ENCODE measurements at places on chromosomes 11 and 22. TPM values are rescaled to one million over a fixed set of nuclear protein-coding genes. Genes with fewer than 3 reads are reported as not detected.
A peak's percentile ranks its signal among the peaks of the same experiment; 100 is the strongest.

The VPREB1 gene
- not detected for total RNA-seq

GRCh38 chr22:21646608-21647590 is 4.8 kb downstream of the SDF2L1 start:
- H3K36me3 ChIP-seq, result peaks cover 10% of the 10 kb centered on the region
- no peak overlapping the region for H3K4me3 ChIP-seq
- H3K4me1 ChIP-seq, result peaks cover 18% of the 10 kb centered on the region
- H3K27me3 ChIP-seq, result no peaks in the 10 kb centered on the region
- peak; percentile 60 for DNase-seq

GRCh38 chr11:45580399-45580798 is 85.0 kb downstream of the CHST1 start:
- no peaks in the 10 kb centered on the region for H3K36me3 ChIP-seq
- DNase-seq, result no peak
- no peaks in the 10 kb centered on the region for H3K4me1 ChIP-seq
- H3K27ac ChIP-seq, result no peak overlapping the region

DNA sequence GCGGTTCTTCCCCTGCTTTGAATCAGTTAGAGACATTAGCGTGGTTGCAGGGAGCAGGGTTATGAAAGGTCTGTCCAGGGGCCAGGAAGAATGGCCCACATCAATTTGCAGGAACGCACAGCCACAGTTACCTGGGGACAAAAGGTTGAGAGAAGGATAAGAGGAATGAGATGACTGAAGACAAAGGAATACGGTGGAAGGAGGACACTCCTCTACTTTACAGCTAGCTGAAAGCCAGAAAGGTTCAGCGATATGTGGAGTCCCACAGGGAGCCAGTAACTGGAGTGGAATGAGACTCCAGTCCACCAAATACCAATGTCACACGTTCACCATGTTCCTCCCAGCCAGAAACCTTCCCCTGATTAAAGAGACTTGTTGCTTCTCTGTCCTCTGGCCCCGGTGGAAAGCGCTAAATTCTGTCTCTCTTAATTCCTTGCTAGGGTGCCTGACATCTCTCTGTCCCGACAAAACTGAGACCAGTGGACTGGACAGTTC is 10.7 kb downstream of the XNDC1N start:
- H3K36me3 ChIP-seq, result no peaks in the 10 kb centered on the region
- no peak overlapping the region for H3K4me3 ChIP-seq
- no peaks in the 10 kb centered on the region for H3K27me3 ChIP-seq
- no peak overlapping the region for H3K27ac ChIP-seq
- H3K4me1 ChIP-seq, result no peaks in the 10 kb centered on the region

The DCHS1 gene
- 4.2 TPM for total RNA-seq

The SMC1B gene
- not detected for total RNA-seq

The A4GALT gene
- 3.5 TPM for total RNA-seq

The OR52H1 gene
- not detected for total RNA-seq

The TPBGL gene
- total RNA-seq, result not detected

The ATXN10 gene
- 118 TPM for total RNA-seq

The C22orf39 gene
- total RNA-seq, result 11.1 TPM

- H3K4me3 ChIP-seq, result no peak overlapping the region
- H3K4me1 ChIP-seq, result no peaks in the 10 kb centered on the region
- H3K27me3 ChIP-seq, result no peaks in the 10 kb centered on the region
- no peak for DNase-seq
Measured at GRCh38 chr11:45037434-45038005, 86.8 kb upstream of the TP53I11 start.

- H3K36me3 ChIP-seq, result no peaks in the 10 kb centered on the region
- no peaks in the 10 kb centered on the region for H3K27me3 ChIP-seq
- DNase-seq, result no peak
- no peaks in the 10 kb centered on the region for H3K4me1 ChIP-seq
- H3K4me3 ChIP-seq, result no peak overlapping the region
Measured at GRCh38 chr11:131195661-131196517, 174.5 kb upstream of the NTM start.

The RELT gene
- 1.6 TPM for total RNA-seq

- H3K36me3 ChIP-seq, result no peaks in the 10 kb centered on the region
- no peaks in the 10 kb centered on the region for H3K27me3 ChIP-seq
- H3K4me1 ChIP-seq, result no peaks in the 10 kb centered on the region
- no peak overlapping the region for H3K27ac ChIP-seq
- DNase-seq, result no peak
Measured at GRCh38 chr22:32556159-32556558, 81.5 kb downstream of the FBXO7 start.

The CD3D gene
- total RNA-seq, result 0.81 TPM

The HBG2 gene
- total RNA-seq, result not detected

DNA sequence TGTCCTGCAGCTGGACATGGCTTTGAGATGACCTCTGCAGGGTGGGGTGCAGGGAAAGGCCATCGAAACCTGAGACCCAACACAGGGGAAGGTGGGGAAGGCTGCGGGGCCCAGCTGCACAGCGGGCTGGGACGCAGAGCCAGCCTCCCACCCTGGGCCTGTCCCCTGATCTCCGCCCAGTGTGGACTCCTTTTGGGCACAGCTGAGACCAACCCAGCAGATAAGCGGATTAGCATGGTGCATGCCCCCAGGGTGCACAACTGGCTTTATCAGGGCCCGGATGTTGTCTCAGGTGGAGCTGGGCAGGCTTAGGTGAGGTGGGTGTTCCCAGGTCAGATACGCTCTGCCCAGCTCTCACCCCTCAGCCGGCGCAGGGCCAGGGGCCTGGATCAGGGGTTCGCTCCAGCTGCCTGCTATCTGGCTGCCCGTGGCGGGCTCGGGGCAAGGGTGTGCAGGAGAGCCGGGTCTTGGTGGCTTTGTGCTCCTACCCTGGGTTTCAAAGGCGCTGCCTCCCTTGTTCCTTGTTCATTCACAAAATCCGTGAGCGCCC is 28.1 kb upstream of the MUC5AC start:
- no peaks in the 10 kb centered on the region for H3K27me3 ChIP-seq
- no peaks in the 10 kb centered on the region for H3K36me3 ChIP-seq
- no peak overlapping the region for H3K27ac ChIP-seq
- no peak overlapping the region for H3K4me3 ChIP-seq

The OR52B6 gene
- total RNA-seq, result not detected

GRCh38 chr11:59254286-59254685 is 41.6 kb upstream of the MPEG1 start:
- no peaks in the 10 kb centered on the region for H3K36me3 ChIP-seq
- no peaks in the 10 kb centered on the region for H3K27me3 ChIP-seq
- no peak overlapping the region for H3K4me3 ChIP-seq
- DNase-seq, result no peak
- H3K27ac ChIP-seq, result no peak overlapping the region

DNA sequence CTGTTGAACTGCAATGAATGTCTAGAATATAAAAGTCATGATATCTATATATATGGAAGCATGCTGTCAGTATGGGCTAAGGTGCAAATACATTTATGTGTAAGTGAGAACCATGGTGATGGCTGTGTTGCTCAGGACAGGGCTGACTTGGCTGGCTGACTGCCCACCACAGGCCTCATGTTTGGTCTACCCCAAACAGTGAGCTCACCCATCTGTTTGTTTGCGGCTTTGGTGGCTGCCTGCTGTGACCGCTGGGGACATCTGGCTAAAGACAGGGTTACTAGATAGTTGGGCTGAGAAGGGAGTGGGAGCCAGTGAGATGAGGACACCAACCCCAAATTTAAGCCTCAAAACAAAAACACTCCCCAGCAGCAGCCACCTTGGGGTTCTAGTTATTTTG is 6.3 kb downstream of the CD44 start:
- DNase-seq, result peak; percentile 56
- H3K4me1 ChIP-seq, result no peaks in the 10 kb centered on the region
- no peak overlapping the region for H3K27ac ChIP-seq
- H3K27me3 ChIP-seq, result no peaks in the 10 kb centered on the region
- H3K36me3 ChIP-seq, result no peaks in the 10 kb centered on the region

DNA sequence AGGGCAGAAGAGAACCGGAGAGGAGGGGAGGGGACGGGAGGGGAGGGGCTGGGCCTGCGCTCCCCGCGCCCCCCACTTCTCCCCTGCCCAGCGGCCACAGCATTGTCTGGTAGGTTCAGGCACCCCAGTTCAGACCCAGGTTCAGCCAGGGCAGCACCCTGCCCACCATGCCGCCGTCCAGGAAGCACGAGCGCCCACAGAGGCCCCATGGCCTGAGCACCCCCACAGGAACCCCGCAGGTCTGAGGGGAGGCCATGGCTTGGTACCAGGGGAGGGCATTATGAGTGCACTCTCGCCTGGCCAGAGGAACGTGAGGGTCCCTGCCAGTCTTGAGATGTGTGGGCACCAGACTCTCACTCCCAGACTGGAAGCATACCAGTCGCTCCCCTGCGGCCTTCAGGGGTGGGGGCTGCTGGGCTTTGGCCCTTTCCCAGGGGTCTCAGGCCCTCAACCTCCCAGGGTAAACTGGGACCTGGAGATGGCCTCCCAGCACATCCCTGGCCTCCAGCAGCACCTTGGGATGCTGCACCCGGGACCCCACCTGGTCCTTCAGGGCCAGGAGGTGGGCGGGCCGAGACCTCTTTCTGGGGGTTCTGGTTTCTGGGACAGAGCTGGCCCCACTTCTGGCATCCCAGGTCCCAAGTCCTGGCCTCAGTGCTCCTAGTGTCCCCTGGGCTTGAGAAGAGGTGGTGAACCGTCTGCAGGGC is 597 bp upstream of the PLXNB2 start:
- peak overlapping the region; percentile 65 for H3K27ac ChIP-seq
- H3K4me1 ChIP-seq, result peaks cover 25% of the 10 kb centered on the region
- H3K4me3 ChIP-seq, result no peak overlapping the region
- H3K36me3 ChIP-seq, result no peaks in the 10 kb centered on the region
- DNase-seq, result peak; percentile 60

- no peaks in the 10 kb centered on the region for H3K36me3 ChIP-seq
- no peak overlapping the region for H3K27ac ChIP-seq
- H3K27me3 ChIP-seq, result no peaks in the 10 kb centered on the region
- H3K4me3 ChIP-seq, result no peak overlapping the region
Measured at GRCh38 chr22:44754998-44755397, 2.6 kb downstream of the ARHGAP8 start.
